ENCODE measurements at places on chromosomes 13 and 19.

DNA sequence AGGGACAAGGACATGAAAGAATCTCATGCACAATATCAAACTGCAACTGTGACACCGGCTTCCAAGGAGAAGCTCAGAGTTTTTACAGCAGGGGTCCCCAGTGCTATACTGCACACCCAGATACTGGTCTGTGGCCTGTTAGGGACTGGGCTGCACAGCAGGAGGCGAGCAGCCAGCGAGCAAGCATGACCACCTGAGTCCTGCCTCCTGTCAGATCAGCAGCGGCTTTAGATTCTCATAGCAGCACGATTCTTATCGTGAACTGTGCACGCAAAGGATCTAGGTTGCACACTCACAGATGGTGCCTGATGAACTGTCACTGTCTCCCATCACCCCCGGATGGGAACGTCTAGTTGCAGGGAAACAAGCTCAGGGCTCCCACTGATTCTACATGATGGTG lies 13.1 kb upstream of the CD22 start:
- ATAC-seq = no peak

DNA sequence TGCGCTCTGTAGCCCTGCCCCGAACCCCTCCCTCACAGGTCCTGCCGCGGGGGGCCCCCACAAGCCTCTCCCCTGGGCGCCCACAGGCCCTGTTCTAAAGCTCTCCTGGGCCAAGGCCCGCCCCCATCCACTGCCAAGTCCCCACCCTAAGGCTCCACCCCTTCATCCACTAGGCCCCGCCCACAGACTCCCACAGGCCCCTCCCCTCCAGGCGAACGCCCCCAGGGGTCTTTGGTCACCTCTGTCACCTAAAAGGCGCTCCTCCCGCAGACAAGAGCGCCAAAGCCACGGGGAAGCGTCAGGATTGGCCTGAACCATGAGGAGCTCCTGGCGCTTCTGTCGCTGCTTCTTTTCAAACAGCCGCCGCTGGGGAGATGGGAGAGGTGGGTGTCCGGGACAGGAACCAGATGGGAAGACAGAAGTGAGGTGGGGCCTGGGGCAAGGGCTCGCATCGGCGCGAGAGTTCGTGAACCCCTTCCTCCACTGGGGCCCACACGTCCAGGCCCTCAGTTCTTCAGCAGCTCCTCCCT lies 2.3 kb downstream of the TULP2 start:
- ATAC-seq = no peak

DNA sequence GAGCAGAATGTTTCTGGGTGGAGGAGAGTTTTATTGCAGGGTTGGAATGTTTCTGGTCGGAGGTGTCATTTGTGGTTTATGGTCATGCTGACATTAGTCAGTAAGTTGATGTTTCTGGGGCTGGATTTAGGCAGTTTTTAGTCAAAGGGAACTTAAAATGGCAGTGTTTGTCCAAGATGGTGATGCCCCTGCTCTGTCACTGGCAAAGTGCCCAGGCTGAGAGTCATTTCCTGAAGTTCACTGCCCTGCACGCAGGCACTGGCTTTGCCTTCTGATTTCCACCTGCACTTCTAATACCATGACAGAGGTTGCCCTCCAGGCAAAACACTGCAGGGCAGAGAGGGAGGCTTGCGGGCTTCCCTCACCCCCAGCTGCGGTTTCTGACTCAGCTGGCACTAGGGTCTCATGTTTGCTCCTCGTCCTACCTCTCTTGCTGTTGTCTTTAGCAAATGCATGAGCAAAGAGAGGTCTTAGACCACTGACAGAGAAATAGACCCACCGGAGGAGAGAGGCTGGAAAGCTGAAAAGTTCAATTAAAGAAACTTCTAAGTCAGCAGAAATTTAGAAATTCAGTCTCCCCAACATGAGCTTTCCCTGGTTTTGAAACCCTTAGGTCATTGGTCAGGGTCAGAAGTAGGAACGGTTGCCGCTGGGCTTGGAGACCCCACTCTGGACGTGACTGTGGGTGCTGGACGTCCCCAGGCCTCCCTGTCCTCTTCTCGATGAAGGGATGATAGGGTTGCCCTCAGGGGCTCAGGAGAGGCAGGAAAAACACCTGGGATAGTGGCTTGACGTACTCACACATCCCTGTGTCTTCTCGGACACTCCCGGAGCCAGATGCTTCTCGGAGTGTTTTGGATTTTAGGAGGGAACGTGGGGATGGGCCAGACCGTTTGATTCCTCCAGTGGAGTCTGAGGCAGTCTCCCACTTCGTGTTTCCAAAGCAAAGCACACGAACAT lies 26.3 kb downstream of the TMEM255B start:
- no peak for ATAC-seq

DNA sequence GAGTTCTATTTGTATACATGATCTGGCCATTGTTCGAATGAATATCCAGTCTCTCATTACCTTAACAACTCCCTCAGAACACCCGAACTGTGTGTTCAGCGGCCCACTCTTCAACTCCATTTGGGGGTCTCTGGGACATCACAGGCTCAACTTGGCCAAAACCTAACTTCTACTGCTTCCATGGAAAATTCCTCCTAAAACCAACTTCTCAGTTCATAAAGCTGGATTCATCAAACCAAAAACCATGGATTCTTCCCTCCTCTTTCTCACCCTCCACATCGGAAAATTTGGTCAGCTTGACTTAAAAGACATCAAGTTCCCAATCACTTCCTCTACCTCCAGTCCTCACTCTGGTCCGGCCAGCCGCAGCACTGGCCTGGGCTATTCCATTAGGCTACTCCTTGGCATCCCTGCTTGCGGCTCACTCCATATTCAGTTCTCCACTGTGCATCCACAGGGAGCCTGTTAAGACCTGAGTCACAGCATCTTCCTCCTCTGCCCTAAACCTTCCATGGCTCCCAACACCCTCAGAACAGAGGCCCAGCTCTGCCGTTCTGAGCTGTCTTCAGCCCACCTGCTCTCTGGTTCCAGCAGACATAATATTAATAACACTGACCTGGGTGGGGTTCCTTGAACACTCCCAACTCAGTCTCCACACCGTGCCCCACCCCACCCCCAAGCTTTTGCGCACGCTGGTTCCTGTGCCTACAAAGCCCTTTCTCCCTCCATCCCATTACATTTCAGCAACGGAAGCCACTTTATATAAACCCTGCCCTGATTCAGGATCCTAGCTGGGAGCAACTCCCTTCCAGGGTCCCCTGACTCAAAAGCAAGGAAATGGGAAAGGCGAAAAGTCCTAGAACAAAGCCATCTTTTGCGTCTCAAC lies 1.1 kb downstream of the ZNF792 start:
- ATAC-seq = no peak

DNA sequence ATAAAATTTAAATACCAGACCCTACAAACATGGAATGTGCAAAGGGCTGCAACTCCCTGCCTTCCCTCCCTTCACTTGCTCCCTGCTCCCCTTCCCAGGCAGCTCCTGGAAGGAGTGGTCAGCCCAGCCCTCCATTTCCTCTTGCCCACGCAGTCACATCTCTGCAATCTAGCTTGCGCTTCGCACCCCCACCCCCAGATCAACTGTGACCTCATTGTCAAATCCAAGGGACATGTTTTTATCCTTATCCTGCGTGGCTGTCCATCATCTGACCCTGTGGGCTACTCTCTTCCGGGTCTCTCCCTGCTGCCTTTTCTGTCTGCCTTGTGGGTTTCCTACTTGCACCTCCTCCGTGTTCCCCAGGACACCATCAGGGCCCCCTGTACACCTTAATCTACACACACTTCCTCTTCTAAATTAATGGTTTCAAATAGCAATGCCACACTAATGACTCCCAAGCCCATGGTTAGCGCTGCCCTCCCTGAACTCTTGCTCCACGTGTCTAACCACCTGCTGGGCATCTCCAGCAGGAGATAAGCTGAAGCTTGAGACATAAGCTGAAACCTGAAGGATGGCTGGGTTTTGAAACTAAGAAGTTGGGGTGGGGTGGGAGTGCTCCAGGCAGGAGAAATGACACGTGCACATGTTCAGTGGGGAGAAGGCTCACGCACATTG lies 118.3 kb downstream of the USP12 start:
- ATAC-seq = no peak

DNA sequence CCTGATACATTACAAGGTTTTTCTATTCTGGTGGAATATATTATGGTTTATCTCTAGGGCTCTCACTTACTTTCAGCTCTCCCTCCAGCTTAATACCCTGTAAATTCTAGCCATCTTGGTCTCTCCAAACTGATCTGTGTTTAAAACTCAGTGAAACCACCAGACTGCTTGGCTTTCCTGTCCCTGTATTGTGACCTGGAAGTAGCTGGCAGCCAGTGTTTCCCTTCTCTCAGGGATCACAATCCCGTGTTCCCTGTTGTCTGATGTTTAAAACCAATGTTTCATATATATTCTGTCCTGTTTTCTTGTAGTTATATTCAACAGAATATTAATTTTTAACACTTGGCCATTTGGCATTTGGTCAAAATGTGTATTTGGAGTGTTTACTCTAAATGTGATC lies 8.0 kb downstream of the AKAP11 start:
- ATAC-seq = no peak

DNA sequence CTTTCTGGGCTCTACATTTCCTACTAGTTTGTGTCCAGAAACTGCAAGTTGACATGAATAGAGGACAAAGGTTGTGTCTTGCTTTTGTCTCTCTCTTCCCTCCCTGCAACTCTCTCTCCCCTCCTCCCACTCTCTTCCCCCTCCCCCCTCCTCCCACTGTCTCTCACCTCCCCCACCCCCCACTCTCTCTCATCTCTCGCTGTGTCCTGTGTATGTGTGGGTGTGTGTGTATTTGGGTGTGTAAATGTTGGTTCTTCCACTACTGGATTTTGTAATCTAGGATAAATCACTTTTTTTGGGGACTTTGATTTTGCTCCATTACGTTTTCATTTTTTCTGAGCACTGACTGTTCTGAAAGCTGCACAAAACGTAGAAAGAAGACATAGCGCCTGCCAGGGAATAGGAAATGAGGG lies 48.4 kb downstream of the AKAP11 start:
- ATAC-seq = no peak

DNA sequence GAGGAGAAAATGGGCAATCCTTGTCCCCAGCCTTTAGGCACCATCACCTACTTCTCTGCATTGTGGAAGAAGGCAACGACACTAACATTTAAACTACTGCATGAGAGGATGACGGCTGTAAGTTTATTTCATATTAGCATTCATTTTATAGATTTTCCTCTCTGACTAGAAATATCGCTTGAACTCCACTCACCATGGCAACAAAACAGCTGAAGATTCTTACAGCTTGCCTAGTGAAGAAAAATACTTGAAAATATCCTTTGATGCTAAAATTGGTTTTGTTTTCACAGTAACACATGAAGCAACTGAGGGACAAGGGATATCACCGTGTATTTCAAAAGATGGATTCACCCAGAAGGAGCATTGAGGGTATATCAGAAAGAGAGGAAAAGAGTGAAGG lies 284.3 kb downstream of the LIG4 start:
- no peak for ATAC-seq

DNA sequence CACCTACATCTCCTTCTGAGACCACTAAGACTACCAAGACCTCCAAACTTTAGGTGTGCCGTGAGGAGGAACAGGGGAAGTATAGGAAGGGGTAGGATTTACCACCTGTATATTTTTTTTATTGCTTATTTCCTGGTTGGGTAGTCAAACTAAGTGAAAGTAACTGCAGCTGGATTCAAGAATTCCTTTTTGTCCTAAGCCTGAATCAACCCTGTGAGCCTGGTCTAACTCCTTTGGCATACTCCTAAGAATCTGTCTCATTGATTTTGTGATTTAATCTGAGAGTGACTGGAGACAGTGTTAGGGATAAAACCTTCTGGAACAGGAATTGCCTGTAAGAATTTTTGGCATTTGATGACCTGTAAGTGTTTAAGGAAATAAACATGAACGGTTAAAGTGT lies 523.5 kb upstream of the MIR17HG start:
- no peak for ATAC-seq

- ATAC-seq = no peak
Observed at GRCh38 chr13:33872005-33872351, 54.0 kb downstream of the RFC3 start.

DNA sequence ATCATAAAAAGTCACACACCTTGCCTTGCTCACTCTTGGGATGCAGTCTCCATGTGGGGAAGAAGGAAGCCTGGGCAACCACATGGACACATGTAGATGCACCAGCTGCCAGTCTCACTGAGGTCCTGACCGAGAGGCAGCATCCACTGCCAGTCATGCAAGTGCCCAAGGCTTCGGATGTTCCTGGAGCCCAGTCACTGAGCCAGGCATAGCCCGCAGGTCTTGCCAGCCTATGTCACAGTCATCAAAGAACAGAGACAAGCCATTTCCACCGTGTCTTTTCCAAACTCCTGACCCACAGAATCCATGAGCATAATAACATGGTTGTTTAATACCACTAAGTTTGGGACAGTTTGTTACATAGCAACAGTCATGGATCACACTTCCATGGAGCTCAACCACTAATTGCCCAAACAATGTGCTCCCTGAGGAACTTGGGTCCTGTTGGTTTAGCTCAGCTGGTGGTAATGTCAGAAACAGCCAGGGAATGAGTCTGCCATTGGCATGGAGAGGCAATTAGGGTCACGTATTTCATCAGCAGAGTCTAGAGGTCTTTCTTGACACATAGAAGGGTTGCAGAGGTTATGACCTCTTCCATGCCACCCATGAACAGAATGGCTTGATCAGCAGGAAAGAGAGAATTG lies 21.5 kb downstream of the STARD13 start:
- no peak for ATAC-seq

- no peak for ATAC-seq
Observed at GRCh38 chr13:78254113-78254512, 335.5 kb upstream of the EDNRB start.

GRCh38 chr19:38697197-38697596 lies 47.1 kb downstream of the CAPN12 start:
- no peak for ATAC-seq

- no peak for ATAC-seq
Observed at GRCh38 chr19:18063463-18063862, 23.3 kb downstream of the IL12RB1 start.

- ATAC-seq = no peak
Observed at GRCh38 chr19:29923653-29924052, 18.4 kb upstream of the URI1 start.

GRCh38 chr19:45402298-45403061 lies 2.4 kb downstream of the PPP1R13L start:
- ATAC-seq = no peak

DNA sequence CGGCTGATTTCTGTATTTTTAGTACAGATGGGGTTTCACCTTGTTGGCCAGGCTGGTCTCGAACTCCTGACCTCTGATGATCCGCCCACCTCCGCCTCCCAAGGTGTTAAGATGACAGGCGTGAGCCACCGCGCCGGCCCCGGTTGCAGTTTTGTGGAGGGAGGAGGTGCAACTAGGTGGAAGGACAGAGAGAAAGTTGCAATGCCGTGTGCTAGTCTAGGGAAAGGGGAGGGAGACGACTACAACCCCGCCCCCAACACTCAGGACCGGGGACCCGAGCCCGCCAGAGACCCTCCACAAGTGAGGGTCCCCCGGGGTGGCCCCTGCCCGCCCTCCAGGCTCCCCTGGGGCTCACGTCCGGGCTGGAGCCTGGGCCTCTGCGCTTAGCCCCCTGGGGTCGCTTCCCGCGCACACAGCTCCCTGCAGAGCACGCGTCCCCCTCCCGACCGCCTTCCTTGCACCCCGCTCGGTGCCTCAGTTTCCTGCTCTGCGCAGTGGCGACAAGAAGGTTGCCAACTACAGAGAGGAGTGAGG lies 1.2 kb upstream of the ARID3A start:
- ATAC-seq = no peak

Data from activated CD4-positive, CD25-positive, alpha-beta regulatory T cell treated with anti-CD3 and anti-CD28 coated beads, Interleukin-2, amount 50 U/mL, for 24 hours (primary cell).